Glomerular endothelial cell (primary cell): ENCODE measurements at places on chromosomes 12 and 14. TPM values are rescaled to one million over a fixed set of nuclear protein-coding genes. Genes with fewer than 3 reads are reported as not detected.

The PLBD1 gene
- 0.23 and 0.29 TPM in 2 replicates for total RNA-seq

The ZDHHC22 gene
- total RNA-seq: not detected in 2 replicates

GRCh38 chr14:90700933-90701776 lies 115.1 kb downstream of the TTC7B start:
- DNase-seq: no peak

The RHOJ gene
- total RNA-seq: 57.3 and 103 TPM in 2 replicates

DNA sequence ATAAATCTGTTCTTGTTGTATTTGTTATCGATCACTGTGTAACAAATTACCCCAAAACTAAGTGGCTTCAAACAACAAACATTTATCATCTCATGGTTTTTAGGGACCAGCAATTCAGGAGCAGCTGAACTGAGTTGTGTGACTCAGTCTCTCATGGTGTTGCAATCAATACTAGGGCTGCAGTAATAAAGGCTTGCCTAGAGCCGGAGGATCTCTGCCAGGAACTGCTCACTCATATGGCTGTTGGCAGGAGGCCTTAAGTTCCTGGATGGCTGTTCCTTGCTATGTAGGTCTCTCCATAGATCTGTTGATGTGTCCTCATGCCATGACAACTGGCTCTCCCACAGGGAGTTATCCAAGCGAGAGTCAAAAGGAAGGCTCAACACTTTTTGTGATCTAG lies 3.8 kb upstream of the PSMC6 start:
- no peak for DNase-seq

The GNB3 gene
- 0.39 and 2.3 TPM in 2 replicates for total RNA-seq

DNA sequence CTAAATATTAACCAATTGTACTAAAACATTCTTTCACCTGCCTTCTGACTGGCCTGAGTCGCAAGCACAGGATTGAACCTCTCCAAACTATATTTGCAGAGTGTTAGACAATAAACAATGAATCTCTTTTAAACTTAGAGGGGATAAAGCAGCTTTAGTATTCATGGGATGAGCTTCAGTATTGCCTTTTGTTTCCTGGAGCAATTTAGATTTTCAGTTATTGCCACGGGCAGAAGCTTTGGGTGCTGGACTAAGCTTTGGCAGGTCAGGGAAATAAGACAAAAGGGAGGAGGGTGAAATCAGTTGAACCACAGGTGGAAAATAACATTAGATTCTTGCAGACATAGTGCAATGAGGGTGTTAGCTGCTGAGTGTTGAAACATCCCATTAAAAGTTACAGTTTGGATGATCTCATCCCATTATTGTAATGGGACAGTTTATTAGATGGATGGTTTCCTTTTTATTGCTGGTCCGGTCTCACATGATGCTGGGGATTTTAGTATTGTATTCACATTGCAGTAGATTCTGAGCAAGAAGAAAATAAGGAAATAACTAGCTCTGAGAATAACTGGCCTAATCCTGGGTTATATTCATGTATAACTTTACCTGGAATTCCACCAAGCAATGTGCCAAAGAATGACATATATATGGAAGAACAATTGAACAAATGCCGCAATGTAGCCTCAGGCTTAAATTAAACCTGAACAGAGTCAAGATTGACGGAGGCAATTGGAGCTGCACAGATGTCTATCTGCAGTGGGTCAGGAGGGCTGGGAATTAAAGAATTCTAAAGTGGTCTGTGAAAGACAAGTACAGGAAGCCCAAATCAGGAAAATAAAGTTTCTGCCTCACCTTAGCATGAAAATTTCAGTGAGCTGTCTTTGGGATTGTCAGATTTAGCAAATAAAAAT lies 1092.8 kb upstream of the SEL1L start:
- DNase-seq: no peak

- no peak for DNase-seq
Measured at GRCh38 chr14:63745858-63746425, 18.1 kb upstream of the SGPP1 start.

DNA sequence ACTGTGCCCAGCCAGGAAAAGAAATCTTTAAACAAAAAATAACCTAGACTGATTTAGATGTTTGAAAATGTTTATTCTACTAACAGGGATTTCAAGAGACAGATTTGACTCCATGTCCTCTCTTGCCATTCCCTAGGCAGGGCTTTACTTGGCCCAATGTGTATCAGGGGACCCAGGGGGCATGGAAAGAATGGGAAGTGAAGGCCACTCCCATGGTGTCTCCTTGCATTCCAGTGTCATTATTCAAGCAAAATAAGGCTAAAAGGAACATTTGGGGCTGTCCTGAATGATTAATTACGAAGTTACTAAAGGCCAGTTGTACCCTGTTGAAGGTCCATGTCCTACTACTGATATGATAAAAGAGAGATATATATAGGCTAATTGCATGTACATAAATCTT lies 151.9 kb upstream of the ATF7IP start:
- no peak for DNase-seq
